ENCODE measurements at places on chromosomes 2 and 18.

- no peak for DNase-seq
Measured at GRCh38 chr2:160085662-160086061, 23.2 kb upstream of the PLA2R1 start.

- peak; percentile 5 for DNase-seq
Measured at GRCh38 chr2:25743132-25743830, 69.9 kb upstream of the DTNB start.

- no peak for DNase-seq
Measured at GRCh38 chr2:6922201-6922656, 5.0 kb downstream of the RNF144A start.

DNA sequence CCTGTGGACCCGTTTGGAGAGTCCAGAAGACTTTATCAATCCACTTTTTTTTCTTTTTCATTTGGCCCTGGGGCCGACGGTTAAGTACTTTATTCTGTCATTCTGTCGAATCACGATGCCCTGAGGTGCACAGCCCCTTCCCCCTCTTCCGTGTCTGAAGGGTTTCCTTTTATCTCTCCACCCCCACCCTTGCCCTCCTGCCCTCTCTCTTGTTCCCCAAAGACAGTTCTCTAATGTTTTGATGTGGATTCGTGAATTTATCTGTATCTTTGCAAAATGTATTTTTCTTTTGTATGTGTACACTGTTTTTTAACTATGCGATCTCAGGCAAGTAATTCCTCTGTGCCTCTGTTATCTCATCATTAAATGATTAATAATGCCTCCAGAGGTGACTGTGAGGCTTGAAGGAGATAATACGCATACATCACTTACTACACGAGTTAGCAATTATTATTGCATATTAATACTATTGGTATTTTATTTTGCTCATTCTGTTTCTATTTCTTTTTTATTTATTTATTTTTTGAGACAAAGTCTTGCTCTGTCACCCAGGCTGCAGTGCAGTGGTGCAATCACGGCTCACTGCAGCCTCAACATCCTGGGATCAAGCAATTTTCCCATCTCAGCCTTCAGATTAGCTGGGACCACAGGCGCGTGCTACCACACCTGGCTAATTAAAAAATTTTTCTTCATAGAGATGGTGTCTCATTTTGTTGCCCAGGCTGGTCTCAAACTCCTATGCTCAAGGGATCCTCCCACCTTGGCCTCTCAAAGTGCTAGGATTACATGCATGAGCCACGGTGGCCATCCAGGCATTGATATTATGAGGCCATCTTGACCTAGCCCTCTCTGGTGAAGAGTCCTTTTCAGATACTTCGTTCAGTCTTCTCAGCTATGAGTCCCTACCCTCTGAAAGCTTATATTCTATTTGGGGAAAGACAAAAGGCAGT lies 1.4 kb upstream of the CASP8 start:
- no peak for DNase-seq

- no peak for DNase-seq
Measured at GRCh38 chr2:218008060-218009040, 5.6 kb upstream of the TNS1 start.

- DNase-seq = no peak
Measured at GRCh38 chr2:50838316-50838715, 193.6 kb downstream of the NRXN1 start.

DNA sequence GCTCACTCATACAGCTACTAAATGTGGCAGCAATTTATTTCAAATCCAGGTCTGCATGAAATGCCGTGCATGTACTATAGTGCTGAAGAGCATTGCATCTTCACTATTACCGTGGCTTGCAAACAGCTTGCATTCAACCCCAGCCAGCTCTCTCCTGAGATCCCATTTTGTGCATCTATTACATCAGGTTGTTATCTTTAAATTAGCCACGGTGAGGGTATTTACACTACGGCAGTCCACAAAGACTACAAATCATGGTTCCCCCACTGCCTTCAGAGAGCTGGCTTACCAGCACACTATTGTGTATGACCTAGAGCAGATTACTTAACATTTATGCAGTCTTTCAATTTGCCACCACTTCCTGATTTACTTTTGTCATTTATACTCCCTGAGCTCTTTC lies 621.3 kb upstream of the LRATD1 start:
- DNase-seq = no peak

GRCh38 chr2:67515538-67515937 lies 118.4 kb downstream of the ETAA1 start:
- DNase-seq = no peak

- DNase-seq = no peak
Measured at GRCh38 chr2:33146102-33146501, 199.3 kb downstream of the LTBP1 start.

DNA sequence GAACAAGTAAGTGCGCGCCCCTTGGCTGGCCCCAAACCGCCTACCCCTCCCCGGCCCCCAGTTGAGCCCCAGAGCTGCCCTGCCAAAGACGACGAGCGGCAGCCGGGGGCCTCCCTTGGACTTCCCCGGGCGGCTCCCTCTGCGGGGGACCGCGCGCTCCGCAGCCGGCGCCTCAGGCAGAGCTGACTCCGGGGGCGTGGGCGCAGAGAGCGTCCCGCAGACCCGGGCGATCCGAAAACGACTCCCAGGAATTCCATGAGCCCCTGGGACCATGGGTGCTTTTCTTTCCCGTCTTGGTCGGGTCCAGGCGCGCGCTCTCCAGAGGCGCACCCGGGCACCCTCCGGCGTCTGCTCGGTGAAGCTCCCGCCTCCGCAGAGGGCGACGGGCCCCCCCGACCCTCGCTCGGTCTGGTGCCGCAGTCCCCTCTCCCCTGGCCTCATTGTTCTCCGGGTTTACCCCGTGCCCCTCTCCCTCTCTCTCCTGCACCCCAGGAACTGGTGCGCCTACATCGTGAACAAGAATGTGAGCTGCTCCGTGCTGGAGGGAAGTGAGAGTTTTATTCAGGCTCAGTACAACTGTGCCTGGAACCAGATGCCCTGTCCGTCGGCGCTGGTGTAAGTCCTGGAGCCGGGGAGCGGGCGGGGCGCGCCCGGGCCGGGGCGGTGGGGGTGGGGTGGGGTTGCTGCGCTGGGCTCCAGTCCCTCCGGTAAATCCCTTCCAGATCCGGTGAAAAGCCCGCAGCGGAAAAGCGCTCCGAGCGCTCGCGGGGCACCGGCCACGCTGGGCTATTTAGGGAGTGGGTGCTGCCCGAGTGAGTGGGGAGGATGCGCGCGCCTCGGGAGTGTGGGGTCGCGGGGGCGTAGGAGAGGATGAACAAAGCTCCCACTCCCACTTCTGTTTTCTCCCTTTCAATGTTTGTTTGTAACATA lies 776 bp downstream of the EMILIN2 start:
- no peak for DNase-seq

DNA sequence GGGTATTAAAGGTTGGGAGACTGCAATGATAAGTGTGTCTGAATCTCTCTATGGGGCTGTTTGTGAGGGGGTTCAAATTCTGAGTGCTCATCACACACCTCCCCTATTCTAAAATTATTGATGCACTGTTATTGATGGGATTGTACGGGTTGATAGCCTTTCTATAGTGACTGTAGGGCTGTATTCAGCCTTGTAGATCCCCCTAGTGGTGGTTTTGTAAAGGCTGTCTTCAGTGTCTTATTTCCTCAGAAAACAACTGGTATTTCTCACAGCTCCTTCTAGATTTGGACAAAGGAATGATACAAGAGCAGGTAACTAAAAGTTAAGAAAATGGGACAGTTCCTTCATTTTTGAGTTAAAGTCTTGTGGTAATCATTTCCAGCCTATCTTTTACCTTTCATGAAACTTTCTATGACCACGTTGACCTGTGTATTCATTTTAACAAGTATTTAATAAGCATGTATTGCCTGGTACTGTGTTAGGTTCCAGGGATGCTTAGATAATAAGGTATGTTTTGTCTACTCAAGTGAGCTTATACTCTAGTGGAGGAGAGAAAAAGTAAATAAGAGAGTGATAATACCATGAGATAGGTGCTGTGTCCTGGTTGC lies 21.2 kb downstream of the SMAD4 start:
- no peak for DNase-seq

DNA sequence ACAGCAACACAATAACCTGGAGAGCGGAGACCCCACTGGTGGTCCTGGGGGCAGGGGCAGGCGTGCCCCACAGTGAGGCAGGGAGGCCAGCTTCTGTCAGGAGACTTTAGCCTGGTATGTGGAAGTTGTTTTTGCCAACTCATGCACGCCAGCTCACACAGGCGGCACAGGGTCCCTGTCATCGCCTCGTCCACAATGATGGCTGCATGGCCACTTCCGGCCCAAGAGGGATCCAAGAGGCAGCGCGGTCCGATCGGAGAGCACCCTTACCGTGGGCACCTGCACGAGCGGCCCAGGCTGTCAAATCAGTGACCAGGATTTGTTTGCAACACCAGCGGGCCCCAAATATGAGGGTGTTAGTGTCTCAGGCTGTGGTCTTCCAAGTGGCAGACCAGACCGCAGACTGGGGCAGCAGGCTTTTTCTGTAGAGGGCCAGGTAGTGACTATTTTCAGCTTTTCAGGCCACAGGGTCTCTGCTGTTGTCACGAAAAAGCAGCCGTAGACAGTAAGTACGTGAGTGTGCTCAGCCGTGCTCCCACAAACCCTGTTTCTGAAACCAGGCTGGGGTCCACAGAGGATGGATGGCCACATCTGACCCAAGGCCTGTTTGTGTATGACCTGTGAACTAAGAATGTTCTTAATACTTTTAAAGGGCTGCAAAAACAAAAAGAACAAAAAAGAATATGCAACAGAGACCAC lies 21.2 kb downstream of the SNED1 start:
- DNase-seq = no peak

DNA sequence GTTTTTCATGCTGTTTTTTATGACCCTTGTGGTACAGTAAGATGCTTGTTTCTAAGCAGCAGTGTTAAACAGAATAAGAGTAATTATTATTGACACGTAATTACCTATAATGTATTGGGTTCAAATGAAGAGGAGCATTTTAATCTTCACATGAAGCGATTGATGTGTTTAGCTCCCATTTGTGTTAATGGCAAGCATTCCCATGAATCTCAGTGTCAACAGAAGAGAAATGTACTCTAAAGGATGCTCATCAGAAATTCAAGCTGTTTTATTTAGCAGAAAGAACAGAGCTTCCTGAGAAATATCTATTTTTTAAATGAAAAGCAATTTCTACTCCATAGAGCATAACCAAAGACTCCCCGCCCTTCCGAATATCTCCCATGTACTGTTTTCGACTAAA lies 341.3 kb upstream of the LINC00305 start:
- DNase-seq = no peak

All from GM12878 (cell line).